ENCODE measurements at places on chromosomes 1 and 21. TPM values are rescaled to one million over a fixed set of nuclear protein-coding genes. Genes with fewer than 3 reads are reported as not detected.

GRCh38 chr1:192706936-192707335, 71.0 kb downstream of the RGS13 start:
- no peaks in the 10 kb centered on the region for H3K36me3 ChIP-seq
- H3K27me3 ChIP-seq, result no peaks in the 10 kb centered on the region
- no peak for DNase-seq
- H3K27ac ChIP-seq, result no peak overlapping the region
- no peaks in the 10 kb centered on the region for H3K4me1 ChIP-seq

DNA sequence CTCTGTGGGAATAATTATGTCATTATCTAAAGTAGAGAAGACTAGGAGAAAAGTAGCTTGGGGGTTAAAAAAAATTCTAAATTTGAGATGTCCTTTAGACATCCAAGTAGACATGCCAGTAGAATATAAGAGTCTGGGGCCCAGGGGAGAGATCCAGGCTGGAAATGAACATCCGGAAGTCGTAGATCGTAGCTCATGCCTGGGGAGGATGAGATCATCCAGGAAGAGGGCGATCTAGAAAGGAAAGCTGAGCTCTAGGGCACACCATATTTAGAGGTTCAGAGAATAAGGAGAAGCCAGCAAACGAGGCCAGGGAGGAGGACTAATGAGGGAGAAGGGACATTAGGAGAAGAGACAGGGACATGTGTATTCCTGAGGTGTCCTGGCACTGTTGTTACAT, 12.2 kb downstream of the NGF start:
- H3K27me3 ChIP-seq, result peaks cover 1% of the 10 kb centered on the region
- DNase-seq, result no peak
- no peaks in the 10 kb centered on the region for H3K36me3 ChIP-seq

HHIPL2 gene
- 0.62 TPM for total RNA-seq

DNA sequence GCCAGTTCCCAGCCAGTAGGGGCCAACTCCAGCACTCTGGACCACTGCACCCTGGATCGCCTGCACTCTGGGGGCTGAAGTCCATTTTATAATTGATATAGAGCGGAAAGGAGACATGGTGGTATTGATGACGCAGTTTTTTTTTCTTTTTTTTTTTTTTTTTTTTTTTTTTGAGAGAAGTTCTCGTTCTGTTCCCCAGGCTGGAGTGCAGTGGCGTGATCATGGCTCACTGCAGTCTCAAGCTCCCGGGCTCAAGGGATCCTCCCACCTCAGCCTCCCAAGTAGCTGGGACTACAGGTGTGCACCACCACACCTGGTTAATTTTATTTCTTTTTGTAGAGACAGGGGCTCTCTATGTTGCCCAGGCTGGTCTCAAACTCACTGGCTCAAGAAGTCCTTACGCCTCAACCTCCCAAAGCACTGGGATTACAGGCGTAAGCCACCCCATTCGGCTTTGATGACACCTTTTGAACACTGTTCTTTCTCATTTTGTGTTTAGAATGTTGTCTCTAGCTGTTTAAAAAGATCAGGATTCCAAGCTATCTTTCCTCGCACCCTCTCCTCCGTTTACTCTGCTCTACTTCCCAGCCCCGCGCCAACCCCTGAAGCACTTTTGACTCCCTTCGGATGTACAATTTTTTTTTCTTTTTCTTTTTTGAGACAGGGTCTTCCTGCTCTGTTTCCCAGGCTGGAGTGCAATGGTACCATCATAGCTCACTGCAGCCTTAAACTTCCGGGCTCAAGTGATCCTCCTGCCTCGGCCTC, 960 bp downstream of the MX2 start:
- DNase-seq, result no peak
- no peaks in the 10 kb centered on the region for H3K36me3 ChIP-seq
- H3K4me1 ChIP-seq, result no peaks in the 10 kb centered on the region
- peaks cover 8% of the 10 kb centered on the region for H3K27me3 ChIP-seq

AKT3 gene
- 87.3 TPM for total RNA-seq

- H3K4me1 ChIP-seq, result no peaks in the 10 kb centered on the region
- no peaks in the 10 kb centered on the region for H3K36me3 ChIP-seq
- H3K27me3 ChIP-seq, result peaks cover 3% of the 10 kb centered on the region
- no peak overlapping the region for H3K27ac ChIP-seq
- no peak for DNase-seq
Observed at GRCh38 chr1:112988367-112988766, 32.4 kb upstream of the SLC16A1 start.

DNA sequence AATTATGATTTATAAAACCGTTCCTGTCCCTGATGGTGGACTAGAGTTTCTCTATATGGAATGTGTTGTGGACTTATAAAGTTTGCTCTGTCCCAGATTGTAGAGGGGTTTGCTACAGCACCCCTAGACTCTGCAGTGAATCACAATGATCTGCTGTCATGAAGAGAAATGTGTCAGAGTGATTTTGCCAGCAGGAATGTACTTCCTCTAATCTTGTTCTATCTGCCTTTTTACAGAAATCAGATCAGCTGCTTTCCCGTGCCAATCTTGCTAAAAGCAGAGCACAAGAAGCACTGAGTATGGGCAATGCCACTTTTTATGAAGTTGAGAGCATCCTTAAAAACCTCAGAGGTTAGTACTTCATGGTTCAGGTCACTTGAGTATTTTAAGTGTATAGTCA, 52.0 kb downstream of the LAMC2 start:
- no peak for DNase-seq
- peaks cover 11% of the 10 kb centered on the region for H3K4me1 ChIP-seq

DNA sequence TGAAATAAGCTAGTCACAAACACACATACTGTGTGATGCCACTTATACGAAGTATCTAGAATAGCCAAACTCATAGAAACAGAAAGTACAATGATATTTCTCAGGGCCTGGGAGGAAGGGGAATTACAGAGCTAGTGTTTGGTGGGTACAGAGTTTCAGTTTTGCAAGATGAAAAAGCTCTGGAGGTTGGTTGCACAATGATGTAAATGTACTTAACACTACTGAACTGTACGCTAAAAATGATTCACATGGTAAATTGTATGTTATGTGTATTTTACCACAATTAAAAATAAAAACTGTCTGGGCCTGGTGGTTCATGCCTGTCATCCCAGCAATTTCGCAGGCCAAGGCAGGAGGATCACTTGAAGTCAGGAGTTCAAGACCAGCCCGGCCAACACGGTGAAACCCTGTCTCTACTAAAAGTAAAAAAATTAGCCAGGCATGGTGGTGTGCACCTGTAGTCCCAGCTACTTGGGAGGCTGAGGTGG, 15.3 kb upstream of the FHAD1 start:
- peaks cover 9% of the 10 kb centered on the region for H3K4me1 ChIP-seq
- H3K36me3 ChIP-seq, result peaks cover 3% of the 10 kb centered on the region
- H3K4me3 ChIP-seq, result no peak overlapping the region
- H3K27me3 ChIP-seq, result peaks cover 3% of the 10 kb centered on the region

- H3K4me3 ChIP-seq, result no peak overlapping the region
- H3K36me3 ChIP-seq, result no peaks in the 10 kb centered on the region
- DNase-seq, result no peak
- H3K27me3 ChIP-seq, result no peaks in the 10 kb centered on the region
- no peak overlapping the region for H3K27ac ChIP-seq
- peaks cover 14% of the 10 kb centered on the region for H3K4me1 ChIP-seq
Observed at GRCh38 chr1:98991127-98992012, 13.3 kb downstream of the PLPPR5 start.

DNA sequence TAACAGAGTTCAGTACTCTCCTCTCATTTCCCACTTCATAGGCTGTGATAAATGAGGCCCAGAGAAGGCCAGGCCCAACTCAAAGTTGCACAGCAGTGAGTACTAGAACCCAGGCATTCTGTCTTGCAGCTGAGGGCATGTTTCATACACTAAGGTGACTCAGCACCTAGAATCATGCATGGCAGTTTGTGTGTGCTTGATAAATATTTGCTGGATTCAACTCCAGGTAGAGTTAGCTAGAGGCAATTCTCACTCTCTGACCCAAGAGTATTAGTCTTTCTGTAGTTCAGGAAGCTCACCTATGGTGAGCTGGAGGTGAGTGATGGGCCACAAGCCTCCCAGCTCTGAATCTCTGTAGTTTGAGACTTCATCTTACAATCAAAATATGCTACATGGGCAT, 10.7 kb downstream of the NKAIN1 start:
- H3K36me3 ChIP-seq, result no peaks in the 10 kb centered on the region
- H3K27me3 ChIP-seq, result no peaks in the 10 kb centered on the region
- H3K4me1 ChIP-seq, result no peaks in the 10 kb centered on the region
- DNase-seq, result no peak
- no peak overlapping the region for H3K27ac ChIP-seq

DNA sequence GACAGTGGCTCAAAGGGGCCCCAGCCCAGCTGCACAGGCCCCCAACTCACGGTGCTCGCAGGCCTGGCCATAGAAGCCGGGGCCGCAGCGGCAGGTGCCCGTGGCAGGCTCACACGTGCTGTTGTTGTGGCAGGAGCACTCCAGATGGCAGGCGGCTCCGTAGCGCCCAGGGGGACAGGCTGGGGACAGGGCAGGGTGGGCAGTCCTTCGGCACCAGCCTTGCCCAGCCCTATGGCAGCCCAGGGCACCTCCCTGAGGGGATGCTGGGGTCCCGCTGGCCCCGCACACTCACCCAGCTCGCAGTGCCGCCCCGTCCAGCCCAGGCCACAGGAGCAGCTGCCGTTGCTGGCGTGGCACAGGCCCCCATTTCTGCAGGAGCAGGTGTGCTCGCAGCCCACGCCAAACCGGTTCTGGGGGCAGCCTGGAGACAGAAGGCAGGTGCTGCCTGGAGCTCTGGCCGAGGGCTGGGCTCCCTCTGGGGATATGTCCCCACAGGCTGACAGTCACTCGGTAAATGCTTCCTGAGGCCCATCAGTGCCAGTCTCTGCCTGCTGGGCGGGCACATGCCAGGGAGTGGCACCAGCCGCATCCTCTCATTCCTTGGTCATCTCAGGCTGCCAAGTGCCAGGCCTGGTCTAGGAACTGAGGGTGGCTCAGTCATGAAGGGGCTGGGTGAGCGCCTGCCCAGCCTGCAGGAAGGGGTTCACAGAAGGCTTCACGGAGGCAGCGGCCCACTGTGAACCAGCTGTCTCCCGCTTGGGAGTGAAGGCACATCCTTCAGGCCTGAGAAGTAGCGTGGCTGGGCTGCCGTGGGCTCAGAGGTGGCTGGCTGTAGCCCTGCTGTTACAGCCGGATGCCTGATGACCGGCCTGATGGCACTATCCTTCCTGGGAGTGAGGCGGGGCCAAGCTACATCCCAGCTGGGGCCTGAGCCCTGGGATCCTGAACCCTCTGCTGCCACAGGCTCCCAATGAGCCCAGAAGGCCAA, 40.1 kb downstream of the ARHGEF16 start:
- no peak overlapping the region for H3K27ac ChIP-seq
- no peak for DNase-seq
- H3K4me1 ChIP-seq, result no peaks in the 10 kb centered on the region
- H3K27me3 ChIP-seq, result peaks cover 9% of the 10 kb centered on the region
- no peaks in the 10 kb centered on the region for H3K36me3 ChIP-seq
- H3K4me3 ChIP-seq, result no peak overlapping the region

GFI1 gene
- 0.26 TPM for total RNA-seq
